ENCODE measurements at places on chromosomes 7 and 10.

- no peak for DNase-seq
Measured at GRCh38 chr7:142440219-142440905, 182.5 kb upstream of the PRSS58 start.

DNA sequence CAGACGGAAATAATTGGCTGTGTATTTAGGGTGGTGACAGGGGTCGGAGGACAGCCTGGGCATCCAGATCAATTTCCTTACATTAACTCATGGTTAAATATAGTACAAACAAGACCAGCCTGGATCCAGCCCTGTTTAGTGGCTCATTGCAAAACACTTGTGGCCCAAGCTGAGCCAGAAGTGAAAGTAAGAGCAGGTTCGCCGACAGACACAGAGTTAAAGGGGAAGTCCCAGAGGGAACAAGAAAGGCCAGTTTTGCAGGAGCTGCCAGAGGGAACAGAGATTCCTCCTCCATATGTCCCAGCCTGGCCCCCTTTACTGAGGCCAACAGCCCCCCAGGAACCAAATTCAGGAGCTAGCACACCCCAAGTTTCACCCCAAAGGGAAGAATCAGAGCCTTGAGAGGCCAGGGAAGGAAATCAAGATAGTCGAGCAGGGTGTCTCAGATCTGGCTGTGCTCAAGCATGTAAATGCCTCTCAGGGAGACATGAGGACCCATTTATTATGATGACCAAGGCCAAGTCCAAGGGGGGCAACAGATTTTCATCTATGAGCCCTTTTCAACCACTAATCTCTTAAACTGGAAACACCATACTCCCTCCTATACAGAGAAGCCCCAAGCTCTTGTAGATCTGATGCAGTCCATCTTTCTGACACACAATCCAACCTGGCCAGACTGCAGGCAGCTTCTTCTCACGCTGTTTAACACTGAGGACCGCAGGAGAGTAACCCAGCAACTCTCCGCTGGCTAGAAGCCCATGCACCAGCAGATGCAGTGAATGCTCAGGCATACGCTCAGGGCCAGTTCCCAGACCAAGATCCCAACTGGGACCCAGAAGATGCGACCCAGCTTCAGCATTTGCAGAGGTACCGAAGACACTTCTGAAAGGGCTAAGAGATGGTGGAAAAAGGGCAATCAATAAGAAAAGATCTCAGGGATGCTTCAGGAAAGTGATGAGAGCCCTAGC, 15.9 kb upstream of the ADCK2 start:
- DNase-seq: no peak

DNA sequence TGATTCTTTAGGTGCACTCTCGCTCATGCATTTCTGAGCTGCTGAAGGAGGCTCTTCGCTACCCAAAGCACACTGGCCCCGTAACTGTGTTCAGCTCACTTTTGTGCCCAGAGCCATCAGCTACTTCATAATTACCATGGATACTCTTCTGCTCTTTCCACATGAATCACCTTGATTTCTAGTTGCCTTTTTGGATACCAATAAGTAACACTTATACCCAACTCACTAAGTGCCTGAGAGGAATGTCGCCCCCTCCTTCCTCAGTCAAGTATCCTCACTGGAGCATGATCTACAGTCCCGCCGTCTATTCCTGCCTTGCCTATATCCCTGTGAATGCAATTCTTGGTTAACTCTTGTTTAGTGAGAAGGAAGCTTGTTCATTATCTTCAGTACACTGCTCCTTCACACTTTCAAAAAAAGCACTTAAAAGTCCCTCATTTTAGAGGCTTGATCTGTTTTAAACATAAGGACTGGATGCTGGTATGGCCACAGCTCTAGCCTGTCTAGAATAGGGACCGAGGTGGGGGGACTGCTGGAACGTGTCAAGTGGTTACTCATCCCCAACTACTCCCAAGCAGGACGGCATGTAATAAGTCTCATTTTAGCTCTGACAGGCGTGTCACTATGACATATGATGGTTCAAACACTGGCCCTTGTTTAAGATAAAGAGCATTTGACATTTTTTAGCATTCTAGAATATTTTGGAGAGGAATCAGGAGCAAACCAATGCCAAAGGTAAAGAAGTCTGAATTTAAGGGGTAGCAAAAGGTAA, 23.7 kb downstream of the SVIL start:
- DNase-seq: no peak

- no peak for DNase-seq
Measured at GRCh38 chr7:51645255-51645654, 328.6 kb upstream of the COBL start.

- DNase-seq: no peak
Measured at GRCh38 chr7:988963-989529, 6.1 kb downstream of the CYP2W1 start.
